AG04450 (cell line): ENCODE measurements at places on chromosomes 7 and 10.

DNA sequence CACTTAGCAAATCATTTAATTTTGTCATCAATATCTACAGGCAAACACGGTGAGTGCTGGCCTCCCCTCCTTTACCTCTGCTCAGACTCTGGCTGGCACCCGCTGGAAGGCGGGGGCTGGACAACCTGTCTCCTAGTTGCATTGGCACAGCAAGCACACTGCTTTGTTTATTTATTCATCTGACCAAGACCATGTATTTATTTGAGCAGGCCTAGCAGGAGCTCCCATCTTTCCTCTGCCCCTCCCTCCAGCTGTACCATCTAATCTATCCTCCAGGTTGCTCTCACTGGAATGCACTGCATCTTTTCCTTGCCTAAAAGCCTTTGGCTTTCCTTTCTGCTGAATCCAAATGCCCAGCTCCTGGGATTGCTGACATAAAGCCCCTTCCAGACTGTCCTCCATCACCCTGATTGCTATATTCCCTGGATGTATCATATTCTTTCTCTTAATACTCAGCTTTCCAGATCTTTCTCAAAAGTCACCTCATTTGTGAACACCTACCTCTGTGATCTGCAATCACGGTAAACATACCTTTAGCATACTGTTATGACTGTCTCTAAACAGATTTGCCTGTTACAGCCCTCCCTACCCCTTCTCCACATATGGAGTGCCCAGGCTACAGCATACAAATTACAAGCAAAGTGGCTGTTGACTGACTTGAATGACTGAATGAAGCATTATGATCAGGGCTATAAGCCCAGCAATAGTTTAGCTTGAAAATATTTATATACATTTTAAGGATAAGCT is 9.6 kb downstream of the ELMO1 start:
- no peak for DNase-seq

DNA sequence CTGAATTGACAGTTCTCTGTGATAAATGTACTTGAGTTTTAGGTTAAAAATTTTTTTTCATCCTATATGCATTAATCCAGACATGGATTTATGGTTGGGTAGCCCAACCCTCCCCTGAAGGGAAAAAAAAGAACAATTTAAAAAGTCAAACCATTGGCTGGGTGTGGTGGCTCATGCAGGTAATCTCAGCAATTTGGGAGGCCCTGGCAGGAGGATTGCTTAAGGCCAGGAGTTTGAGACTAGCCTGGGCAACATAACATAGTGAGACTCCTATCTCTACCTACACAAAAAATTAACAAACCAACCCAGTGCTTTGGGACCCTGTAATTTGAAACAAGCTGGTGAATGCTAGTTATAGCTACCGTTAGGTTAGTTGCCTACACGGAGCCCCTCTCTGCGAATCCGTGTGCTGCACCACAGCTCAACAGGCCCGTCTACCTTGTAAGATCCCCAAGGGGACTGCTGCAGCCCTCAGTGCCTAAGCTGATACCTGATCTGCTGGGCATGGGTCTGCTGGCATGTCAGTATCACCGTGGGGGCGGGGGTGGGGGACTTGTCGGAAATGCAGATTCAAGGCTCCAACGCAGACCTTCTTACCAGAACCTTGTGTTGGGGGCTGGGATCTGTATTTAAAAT is 32.8 kb downstream of the TSPAN14 start:
- no peak for DNase-seq

GRCh38 chr7:38628630-38629385 is 2.4 kb downstream of the AMPH start:
- peak; percentile 50 for DNase-seq

- no peak for DNase-seq
These were observed 104.5 kb downstream of the NRCAM start for GRCh38 chr7:108351729-108352131.

DNA sequence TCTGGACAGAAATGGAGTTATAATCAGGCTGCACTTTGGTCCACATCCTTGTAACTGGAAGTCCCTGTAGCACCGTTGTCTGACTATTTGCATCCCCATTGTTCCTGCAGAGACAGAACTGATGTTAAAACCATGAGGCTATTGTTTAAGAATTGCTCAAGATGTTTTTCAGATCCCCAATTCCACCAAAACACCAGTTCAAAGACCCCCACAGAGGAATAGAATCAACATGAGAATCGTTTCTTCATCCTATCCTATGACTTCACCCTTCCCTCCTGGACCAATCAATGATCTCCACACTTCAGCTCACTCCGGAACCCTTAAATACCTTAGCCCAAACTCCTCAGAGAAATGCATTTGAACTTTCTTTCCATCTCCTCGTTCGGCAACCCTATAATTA is 57.1 kb upstream of the GRID1 start:
- no peak for DNase-seq
